ENCODE measurements at places on chromosomes 12 and 14.

GRCh38 chr12:123134271-123134671 is 16.6 kb downstream of the PITPNM2 start:
- DNase-seq, result no peak

- DNase-seq, result no peak
These were observed 58.2 kb downstream of the DHRS2 start for GRCh38 chr14:23694085-23694948.

DNA sequence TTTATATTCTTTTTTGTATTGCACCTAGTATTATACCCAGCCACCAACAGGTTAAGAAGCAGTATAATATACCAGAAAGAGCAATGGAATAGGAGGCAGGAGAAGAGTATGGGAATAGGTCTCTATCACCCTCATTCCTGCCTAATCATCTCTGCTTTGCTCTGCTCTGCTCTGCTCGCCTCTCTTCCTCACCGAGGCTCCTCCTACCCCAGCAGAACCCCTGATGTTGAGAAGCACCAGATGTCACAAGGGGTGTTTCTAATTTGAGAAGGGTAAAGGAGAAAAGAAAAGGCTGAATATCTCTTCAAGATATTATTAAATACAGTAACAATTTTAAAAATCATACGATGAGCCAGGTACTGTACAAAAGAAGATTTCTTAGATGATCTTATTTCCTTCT is 89.0 kb downstream of the STON2 start:
- DNase-seq, result no peak

DNA sequence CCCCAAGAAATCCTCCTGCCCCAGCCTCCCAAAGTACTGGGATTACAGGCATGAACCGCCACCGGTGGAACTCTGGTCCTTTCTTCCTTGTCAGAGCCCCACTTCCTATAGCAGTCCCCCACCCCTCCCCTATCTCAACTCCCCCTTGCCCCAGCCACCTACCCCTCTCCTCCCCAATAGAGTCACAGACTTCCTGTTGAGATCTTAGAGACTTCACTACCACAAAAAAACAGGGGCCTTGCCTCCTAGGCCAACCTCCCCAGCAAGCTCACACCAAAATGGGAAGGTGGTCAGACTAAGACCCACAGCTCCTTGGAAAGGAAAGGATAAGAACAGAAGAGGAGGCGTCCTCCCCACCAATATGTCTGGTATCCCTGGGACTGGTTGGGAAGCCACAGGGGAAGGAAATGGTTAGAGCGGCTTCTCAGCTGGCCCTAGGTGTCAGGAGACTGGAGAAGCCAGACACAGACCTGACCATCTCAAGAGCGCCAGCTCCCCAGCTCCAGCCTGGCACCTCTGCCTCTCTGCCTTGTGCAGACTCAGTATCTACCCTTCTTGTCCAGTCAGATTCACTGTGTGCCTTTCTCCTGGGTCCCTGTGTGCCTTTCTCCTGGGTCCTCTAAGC is 8.5 kb downstream of the ITGB7 start:
- no peak for DNase-seq

DNA sequence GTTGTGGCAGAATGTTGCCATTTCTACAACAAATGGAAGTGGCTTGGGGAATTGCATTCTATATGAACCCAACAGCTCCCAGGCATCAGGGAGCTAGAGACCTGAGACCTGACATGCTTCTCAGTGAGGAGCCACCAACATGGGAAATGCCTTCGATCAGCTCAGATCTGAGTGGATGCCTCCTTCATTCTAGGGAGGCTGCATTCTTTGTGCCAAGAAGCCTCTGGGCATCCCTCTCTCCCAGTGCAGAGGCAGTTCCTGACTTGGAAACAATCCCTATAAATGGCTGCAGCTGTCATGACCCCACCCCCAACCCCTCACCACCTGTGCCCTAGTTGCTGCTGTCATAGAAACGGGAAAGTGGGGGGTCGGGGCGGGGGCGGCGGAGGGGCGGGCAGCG is 196.3 kb downstream of the PPM1H start:
- DNase-seq, result no peak

DNA sequence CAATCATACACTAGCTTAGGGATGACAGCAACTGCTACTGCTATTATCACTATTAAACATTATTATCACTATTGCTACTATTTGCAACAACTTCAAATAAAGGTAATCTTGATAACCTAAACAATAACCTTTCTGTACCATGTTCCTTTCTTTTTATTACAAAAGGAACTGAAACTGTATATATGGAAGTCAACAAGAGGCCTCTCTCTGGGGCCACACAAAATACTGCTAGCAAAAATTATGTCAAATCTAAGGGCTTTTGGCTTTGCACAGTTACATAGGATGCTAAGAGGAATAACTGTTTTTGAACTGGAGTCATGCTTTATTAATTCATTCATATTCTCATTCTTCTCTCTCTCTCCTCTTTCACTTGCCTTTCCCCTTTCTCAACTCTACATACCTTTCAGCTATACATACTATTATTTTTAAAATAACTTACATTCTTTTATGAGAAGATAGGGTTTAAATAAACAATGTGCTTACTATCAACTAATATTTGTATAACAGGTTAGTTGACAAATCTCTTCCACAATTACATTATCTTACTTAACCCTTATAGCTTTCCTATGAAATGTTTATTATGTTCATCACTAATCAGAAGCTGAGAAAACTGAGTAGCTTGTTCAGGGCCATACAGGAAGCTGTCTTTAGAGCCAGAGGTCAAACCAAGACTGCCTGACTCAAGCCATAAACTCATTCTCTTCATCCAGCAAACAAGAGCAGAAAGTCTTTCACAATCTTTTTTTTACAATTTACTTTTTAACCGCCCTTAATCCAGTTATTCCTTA is 25.7 kb downstream of the SPTSSA start:
- no peak for DNase-seq

- DNase-seq, result no peak
These were observed 115.8 kb upstream of the CCDC198 start for GRCh38 chr14:57609192-57610075.

- DNase-seq, result no peak
These were observed 21.7 kb upstream of the SLC10A1 start for GRCh38 chr14:69818758-69819191.

DNA sequence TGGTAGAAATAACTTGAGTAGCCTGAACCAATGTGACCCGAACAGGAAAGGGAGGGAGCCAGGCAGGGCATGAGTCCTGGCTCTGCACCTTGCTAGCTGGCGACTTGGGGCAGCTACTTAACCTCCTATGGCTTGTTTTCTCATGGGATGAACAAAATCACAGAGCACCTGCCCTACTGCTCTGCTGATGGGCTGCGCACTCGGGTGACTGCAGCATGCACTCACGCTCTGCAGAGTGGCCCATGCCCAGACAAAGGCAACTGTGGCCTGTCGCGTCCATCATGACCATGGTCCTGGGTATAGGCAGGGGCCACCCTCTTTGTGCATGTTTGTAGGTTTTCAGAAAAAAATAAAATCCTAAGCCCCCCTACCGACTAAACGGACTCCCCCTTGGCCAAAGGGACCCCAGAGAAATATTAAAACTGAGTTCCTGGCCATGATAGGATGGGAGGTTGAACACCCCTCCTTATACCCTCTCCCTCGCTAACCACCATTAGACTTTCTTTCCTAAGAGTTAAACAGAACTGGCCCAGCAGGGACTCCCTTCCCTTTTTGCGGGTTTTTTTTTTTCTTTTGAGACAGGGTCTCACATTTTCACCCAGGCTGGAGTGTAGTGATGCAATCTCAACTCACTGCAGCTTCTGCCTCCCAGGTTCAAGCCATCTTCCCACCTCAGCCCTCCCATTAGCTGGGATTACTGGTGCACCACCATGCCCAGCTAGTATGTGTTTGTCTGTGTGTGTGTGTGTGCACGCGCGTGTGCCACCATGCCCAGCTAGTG is 32.5 kb downstream of the VWF start:
- DNase-seq, result no peak

DNA sequence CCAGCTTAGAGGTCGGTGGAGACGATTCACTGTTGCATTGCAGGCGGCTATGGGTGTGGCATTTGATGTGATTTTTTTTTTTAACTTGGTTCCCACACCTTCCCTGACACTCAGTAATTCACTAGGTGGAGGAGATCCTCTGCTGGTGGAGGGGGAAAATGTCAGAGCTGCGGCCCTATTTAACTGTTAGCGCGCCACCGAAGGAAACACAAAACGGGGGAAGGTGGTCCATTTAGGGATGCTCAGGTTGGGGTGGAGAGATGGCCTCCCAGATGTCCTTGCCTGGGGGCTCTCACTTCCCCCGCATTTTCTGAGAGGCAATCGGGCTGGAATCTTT is 4.3 kb upstream of the HOXC12 start:
- no peak for DNase-seq

DNA sequence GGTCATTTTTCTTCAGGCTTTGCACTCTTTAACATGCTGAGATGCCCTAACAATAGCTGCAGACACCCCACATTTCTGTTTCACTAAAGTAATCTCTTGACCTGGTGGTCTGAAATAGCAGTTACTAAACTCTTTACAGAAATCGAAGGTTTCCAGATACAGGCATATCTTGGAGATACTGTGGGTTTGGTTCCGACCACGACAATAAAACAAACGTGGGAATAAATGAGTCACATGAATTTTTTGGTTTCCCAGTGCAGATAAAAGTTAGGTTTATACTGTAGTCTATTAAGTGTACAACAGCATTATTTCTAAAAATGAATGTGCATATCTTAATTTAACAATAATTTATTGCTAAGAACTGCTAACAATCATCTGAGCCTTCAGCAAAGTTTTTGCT is 208.7 kb downstream of the EGLN3 start:
- no peak for DNase-seq

GRCh38 chr12:103627189-103627855 is 40.2 kb downstream of the STAB2 start:
- DNase-seq, result no peak

GRCh38 chr14:91417120-91417982 is at the start of gene CCDC88C:
Gene CCDC88C (minus strand): TSS chr14:91417820. CDS start chr14:91417690, 130 bp downstream.
- peak; percentile 62 for DNase-seq

GRCh38 chr12:4954621-4955354 is 45.1 kb downstream of the KCNA1 start:
- no peak for DNase-seq

- DNase-seq, result no peak
These were observed 151.2 kb upstream of the RFLNA start for GRCh38 chr12:124143726-124144125.

DNA sequence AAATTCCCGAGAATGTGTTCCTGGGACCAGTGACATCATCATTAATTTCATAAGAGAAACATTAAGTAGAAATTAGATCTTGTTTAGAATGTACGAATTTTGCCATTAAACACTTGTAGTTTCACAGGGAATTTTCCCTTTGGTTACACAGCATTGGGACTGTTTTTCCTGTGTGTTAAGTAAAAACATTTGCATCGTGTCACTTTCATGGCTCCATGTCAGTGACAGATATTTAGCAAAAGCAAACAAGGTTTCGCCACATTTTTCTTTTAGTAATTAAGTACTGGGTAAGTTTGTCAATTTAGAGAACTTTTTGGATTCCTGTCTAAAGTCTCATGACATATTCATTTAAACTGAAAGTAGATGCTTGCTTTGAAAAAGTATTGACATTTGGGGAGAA is 45.5 kb upstream of the OVCH1 start:
- DNase-seq, result no peak

GRCh38 chr14:103205541-103205906 is 82.3 kb downstream of the TNFAIP2 start:
- DNase-seq, result no peak

DNA sequence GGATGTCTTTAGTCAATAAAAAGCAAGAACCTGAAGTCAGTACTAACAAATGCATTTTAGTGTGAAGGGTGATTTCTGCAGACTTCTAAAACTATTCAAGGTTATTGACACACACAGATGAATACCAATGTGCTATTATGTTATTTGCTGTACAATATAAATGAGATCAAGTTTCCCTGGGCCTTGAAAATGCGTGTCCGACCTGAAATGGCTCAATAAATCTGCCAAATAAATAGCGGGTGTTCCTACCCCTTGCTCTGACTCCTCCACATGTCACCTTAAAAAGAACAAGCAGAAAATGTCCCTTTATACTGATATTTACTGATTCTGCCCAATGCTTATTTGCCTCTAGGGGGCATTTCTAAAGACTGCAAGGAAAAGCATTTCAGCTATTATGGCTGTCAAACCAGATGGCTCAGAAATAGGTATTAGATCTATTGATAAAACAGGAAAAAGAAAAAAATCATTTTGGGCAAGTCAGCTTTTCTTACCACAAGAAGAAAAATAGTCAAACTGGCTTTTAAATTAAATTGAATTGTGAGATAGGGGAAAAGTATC is 367.3 kb upstream of the KITLG start:
- no peak for DNase-seq

GRCh38 chr12:131005161-131006035 is 51.7 kb downstream of the ADGRD1 start:
- DNase-seq, result no peak

GRCh38 chr14:24940213-24940783 is 109.6 kb downstream of the STXBP6 start:
- no peak for DNase-seq

- no peak for DNase-seq
These were observed 37.5 kb downstream of the RPGRIP1 start for GRCh38 chr14:21317398-21317797.

DNA sequence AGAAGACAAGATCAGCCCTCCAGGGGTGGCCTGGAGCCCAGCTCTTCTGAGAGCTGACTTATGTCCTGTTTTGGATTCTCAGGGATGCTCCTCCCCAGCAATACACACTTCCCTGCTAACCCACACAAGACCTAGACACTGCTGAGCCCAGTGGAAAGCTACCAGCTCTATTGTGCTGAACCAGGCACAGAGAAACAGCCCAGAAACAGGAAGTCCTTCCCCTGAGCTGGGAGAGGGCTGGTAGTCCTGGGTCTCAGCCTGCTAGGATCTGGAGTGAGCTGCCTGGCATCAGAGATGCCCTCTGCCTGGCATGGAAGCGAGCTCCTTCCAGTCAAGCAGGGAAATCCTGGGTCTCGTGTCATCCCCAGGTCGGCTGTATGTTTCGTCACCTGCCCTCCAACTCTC is 1.2 kb upstream of the LAG3 start:
- no peak for DNase-seq

GRCh38 chr12:112160611-112161010 is 35.3 kb downstream of the TRAFD1 start:
- no peak for DNase-seq

DNA sequence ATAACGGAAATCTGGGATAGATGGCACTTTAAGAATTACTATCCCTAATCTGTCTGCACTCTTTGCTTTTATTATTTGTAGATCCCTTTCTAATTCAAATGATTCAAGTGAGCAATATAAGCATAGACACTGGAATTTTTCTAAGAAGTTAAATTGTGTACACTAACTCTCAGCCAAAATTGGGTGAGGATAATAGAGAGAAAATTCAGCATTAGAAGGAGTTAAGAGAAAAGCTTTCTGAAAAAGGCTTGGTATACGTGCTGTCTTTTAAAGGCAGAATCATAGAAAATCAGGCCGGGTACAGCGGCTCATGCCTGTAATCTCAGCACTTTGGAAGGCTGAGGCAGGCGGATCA is 57.1 kb upstream of the CRACR2A start:
- no peak for DNase-seq

DNA sequence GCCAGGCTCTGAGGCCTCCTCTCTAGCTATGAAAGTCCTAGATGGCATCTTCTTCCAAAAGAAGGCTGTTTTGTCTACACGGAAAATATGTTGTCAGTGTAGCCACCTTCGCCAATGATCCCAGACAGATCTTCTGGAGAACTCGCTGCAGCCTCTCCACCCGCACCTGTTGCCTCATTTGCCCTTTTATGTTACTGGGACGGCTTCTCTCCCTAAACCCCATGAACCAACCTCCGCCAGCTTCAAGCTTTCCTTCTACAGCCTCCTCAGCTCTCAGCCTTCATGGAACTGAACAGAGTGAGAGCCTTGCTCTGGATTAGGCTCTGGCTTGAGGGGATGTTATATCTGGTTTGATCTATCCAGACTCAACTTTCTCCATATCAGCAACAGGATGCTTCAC is 10.8 kb downstream of the P2RX2 start:
- DNase-seq, result no peak

- no peak for DNase-seq
These were observed 161.2 kb downstream of the TMTC3 start for GRCh38 chr12:88303335-88303734.
